NCI-H146 (cell line): ENCODE measurements at places on chromosomes 7 and 10.

GRCh38 chr10:62224606-62225005 is 44.0 kb downstream of the RTKN2 start:
- no peak for DNase-seq

- DNase-seq: no peak
These were observed 404.5 kb upstream of the ANKRD30A start for GRCh38 chr10:36720895-36721294.

GRCh38 chr10:48416584-48417232 is 110.2 kb downstream of the MAPK8 start:
- no peak for DNase-seq

DNA sequence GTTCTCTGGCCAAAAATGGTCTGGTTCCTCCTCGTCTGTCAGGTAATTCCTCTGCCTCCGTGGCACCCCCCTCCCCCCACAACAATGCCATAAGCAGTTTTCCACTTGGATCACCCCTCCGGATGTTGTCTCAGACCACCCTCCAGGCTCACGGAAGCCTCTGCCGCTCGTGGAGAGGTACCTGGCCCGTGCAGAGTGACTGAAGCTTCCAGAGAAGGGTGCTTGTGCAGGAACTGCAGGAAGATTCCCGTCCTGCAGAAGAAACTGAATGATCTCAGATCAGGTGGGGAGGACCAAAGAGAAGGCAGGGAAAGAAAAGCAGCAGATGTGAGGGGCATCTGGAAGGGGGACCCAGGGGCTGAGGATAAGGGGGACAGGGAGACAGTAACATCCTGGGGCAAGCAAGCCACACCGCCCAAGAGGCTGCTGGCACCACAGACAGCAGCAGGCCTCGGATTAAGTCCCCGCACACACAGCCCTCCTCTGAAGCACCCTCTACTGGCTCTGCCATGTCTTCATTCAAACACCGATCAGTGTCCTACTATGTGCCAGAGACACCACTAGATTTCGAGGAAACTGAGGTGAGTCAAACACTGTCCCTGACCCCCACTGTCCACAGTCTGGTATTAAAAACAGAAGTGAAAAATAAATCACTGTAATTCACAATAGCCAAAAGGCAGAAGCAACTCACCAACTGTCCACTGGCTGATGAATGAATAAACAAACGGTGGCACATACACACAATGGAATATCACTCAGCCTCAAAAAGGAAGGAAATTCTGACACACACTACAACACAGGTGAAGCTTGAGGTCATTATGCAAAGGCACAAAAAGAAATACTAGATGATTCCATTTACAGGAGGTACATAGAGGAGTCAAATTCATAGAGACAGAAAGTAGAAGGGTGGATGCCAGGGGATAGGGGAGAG is 26.4 kb downstream of the KIAA1549 start:
- no peak for DNase-seq

- peak; percentile 41 for DNase-seq
These were observed 140.9 kb downstream of the ADCYAP1R1 start for GRCh38 chr7:31192986-31193385.

- peak; percentile 37 for DNase-seq
These were observed 90.2 kb upstream of the AGK start for GRCh38 chr7:141460781-141461715.

DNA sequence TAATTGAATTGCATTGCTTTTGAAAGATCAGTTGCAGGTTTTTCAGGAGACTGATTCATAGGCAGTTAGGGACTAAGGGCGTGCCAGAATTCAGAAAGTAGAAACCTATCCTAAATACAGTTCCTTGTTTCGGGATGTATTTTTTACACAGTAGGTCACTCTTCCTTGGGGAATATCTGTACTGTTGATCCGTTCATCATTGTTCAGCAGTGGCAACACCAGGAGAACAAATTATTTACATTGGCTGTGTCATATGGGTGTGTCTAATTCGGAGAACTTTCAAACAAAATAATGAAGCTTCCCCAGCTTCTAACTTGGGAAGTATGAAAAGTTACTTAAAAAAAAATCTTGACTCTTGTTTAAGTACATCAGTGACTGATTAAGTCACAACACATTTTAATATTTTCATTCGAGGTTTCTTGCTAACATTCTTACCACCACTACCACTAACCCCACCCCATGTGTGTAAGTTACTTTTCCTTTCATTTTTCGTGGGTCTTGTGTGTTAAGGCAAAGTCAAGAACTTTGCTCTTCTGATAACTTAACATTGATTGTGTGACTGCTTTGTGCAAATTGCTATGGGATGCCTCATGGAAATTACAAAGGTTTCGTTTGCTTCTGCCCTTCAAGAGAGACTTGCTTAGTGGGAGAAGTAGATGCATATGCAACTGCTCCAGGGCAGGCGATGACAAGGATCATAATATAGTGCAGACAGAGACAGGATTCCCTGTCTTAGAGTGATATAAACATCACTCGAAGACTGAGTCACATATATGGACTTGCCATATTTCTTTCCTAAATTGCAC is 43.8 kb upstream of the RPA3 start:
- no peak for DNase-seq

DNA sequence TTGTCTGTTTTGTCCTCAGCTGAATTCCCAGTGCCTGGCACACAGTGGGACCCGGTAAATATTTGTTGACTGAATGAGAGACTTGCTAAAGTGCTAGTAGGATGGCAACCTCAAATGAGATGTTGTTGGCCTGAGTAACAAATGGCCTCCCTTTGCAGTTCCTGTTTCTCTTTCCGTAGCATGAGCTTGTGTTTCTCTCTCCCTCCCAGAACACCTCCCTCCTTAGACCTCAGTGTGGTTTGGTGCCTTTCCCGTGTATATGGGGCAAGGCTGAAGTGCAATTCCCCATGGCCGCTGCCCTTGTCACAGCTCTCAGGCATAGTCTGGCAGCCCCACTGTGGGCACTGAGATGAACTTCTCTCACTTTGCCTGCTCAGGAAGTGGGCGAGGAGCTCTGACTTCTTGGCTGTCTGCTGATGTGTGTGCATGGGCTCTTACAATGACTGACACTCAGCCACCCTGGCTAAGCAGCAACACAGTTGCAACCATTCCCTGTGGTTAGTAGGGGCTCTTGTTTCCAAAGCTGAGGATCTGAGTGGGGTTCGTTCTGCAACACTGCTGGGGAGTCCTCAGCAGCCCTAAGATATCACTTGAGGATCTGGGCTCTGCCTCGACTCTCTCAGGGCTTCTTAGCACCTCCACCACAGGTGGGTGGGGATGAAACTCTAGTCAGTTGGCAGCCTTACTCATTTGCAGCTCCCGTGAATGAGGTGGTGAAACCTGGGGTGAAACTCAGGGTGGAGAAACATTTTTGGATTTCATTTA is 136.1 kb downstream of the ICA1 start:
- DNase-seq: no peak

DNA sequence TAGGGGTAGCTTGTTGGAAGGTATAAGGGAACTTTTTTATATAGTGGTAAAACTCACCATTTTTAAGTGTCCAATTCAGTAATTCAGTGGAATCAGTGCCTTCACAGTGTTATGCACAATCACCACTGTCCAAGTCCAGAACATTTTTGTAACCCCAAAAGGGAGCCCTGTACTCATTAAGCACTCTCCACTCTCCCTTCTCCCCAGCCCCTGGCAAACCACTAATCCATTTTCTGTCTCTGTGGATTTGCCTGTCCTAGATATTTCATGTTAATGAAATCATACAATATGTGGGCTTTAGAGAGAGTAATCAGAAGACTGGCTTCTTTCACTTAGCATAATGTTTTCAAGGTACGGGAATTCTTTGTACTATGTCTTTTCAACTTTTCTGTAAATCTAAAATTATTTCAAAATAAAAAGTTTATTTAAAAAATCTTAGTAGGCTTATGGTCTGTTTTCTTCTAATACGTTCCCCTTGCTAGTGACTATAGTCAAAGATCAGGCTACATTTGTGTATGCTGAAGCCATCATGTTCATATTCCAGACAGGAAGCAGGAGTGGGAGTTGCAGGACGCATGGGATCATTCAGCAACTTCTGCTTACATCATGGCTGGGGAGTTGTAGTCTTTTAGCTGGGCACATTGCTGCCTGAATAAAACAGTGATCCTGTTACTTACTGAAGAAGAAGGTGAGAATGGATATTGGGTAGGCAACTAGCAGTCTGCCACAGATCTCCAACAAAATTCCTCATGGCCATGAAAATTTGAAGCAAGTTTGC is 35.4 kb upstream of the TAX1BP1 start:
- no peak for DNase-seq

GRCh38 chr7:130374507-130374906 is 5.8 kb upstream of the CPA1 start:
- no peak for DNase-seq

- no peak for DNase-seq
These were observed 272.0 kb downstream of the BAMBI start for GRCh38 chr10:28949005-28950004.

DNA sequence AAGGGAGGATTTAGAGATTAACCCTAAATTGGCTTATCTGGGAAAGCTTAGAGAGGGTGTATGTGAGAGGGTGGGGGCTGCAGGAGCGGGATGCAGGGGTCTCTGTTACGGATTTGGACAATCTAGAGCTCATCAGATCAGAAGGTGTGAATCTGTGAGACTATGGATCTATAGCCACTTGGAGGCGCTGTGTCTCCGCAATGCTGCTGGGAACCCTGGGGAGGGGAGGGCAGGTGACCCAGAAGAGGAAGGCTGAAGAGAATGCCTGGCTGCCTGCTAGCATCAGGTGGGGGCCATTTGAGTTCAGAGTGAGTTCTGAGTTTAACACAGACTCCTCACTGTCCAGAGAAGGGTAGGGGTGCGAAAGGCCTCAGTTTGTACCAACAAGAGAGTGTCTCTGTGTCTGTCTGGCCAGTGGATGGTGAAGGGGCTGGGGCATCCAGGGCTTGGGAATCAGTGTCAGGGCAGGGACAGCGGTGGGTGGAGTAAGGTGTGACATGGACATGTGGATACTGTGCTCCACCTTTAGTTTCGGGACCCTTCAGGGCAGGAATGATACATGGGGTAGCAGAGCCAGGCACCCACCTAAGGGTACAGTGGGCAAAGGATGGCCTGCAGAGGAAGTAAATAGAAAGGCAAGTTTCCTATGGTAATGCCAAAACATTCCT is 187.3 kb upstream of the PRSS58 start:
- no peak for DNase-seq

DNA sequence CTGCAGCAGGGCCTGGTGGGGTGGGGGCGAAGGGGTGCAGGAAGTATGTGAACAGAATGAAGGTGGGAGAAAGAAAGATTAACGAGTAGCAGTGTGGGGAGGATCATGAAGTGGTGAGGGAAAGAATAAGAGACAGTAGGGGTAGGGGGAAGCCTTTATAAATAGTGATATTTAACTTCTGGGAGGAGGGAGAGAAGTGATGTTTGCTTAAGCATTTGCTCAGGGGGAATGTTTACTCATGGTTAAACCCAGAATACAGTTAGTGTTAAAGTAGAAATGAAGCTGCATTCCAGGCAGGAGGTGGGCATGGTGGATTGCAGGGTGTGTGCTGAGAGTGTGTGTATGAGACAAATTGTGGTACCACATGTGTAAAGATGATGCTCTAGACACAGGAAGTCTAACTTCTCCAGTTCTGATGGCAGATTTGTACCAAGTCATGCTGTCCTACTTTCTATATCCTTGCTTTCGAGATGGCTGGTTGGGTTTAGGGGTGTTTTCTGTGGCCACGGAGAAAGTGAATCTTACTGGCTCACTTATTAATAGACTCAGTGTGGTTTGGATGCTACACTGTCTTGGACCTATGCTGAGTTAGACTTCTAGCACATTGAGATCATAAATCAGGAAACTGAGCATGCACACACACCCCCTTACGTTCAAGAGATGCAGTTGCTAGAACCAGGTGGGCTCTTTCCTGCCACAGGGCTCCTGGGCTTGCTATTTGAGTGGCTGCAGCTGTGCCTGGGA is 10.6 kb upstream of the DNMBP start:
- DNase-seq: peak; percentile 91

GRCh38 chr10:126924180-126924914 is 19.1 kb downstream of the DOCK1 start:
- no peak for DNase-seq

DNA sequence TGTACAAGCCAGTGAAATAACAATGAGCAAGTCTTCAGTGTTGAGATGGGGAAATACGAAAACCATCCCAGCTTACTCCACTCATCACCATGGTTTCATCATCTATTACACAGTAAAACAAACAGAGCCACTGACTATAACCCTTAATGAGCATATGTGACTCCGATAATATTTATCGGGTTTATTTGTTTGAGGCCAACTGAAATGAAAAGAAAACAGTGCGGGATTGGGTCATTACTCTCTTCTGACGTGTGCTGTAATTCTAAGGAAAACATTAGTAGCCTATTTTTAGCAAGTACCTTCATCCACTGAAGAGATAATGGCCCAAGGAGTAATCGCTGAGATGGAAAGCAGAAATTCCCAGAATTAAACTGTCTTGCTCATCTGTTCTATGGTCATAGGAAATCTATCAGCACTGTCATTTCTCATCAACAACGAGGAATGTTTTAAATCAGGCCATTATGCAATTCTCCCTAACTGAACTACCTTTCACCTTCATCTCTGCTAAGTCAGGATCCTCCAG is 716.5 kb downstream of the INHBA start:
- no peak for DNase-seq

DNA sequence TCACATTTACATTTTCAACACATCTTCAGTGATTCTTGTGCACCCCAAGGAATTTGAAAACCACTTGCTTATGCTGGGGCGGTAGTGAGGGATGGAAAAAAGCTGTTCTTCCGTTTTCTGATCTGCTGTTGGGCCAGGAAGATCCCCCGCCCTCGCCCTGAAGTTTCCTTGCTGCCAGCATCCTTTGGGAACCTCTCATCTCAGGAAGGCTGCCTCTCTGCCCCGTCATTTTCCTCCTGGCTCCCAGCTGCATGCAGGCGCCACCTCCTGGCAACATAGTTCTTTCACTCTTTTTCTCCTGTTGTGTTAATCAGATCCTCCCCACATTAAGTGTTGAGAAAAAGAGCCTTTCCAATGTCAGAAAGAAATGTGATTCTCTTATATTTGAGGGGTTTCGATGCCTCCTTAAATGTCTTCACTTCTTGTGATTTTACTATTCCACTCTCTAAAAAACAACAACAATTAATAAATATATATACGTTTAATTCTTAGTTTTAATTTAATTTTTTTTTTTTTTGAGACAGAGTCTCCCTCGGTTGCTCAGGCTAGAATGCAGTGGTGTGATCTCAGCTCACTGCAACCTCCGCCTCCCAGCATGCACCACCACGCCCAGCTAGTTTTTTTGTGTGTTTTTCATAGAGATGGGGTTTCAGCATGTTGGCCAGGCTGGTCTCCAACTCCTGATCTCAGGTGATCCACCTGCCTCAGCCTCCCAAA is 122.9 kb downstream of the RALA start:
- DNase-seq: peak; percentile 68

- DNase-seq: no peak
These were observed 84.1 kb upstream of the PPIF start for GRCh38 chr10:79262959-79263746.

- no peak for DNase-seq
These were observed 18.7 kb downstream of the STN1 start for GRCh38 chr10:103899312-103899711.

DNA sequence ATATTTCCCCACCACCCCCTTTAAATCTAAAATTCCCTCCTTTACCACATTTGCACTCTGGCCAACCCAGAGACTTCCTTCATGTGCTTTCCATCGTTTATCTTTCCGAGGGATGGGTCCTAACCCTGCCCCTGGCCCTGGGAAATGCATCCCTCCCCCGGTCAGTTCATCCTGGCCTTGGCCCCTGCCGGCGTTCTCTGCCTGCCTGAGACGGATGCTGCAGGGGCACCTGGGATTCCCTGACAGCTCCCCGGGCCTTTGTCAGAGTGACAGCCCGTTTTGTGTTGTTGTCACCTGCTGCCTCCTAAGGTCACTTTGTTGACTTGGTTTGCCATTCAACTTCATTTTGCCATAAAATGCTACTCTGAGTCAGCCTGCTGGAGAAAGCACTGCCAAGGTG is 34.8 kb upstream of the PITRM1 start:
- no peak for DNase-seq

- no peak for DNase-seq
These were observed 35.8 kb downstream of the GBF1 start for GRCh38 chr10:102281102-102281487.
